ENCODE measurements at places on chromosomes 5 and 9. TPM values are rescaled to one million over a fixed set of nuclear protein-coding genes. Genes with fewer than 3 reads are reported as not detected.

The TNIP1 gene
- 61.6 TPM for polyA plus RNA-seq

- DNase-seq = no peak
These were observed 3.4 kb downstream of the PBX3 start for GRCh38 chr9:125750627-125751011.

- DNase-seq = peak; percentile 63
These were observed 656.5 kb downstream of the BNC2 start for GRCh38 chr9:16213781-16214515.

The CENPK gene
- polyA plus RNA-seq = 70.1 TPM

The SGCD gene
- polyA plus RNA-seq = 4.0 TPM

- DNase-seq = no peak
These were observed 258.7 kb upstream of the FBXL7 start for GRCh38 chr5:15241216-15241821.

The SEPTIN8 gene
- polyA plus RNA-seq = 84.6 TPM

GRCh38 chr5:173774271-173774761, 113.8 kb upstream of the CPEB4 start:
- DNase-seq = no peak

DNA sequence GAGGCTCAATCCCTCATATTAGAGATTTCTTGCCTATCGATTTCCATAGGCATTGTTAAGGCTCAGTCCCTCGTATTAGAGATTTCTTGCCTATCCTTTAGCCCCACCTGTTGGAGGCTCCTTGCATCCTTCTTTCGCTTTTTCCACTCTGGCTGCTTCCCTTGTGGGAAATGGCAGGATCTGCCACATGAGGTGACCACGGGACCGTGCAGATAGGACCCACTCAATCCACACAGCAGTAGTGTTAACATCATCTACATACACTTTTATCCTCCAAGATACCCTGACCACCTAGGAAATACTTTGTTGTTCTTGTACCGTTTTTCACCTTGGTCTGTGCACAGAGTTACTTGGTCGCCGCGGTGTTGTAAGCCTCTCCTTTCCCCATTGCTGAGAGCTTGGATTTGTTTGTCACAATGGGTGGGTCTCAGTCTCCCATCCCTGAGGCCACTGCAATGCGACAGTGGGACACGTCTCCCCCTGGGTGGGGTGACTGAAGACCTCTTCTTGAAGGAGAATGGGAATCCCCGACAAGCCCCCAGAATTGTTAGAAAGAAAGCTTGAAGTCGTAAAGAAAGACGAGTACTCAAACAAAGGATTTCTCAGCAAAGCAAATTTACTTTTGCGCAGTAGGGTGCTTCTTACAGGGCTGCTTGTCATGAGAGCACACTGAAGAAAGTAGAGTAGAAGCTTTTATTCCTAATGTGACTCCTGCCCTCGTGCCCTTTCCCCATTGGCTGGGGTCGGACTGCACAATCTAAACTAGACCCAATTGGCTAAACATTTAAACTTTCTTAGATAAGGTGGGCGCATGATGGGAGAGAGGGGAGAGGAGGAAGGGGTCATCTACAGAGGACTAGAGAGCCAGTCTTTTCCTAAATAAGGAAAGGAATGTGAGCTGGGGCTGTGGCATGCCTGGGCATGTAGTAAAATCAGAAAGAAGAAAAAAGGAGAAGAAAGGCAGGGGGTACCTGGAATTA, 19.8 kb downstream of the IFT74 start:
- DNase-seq = peak; percentile 12

DNA sequence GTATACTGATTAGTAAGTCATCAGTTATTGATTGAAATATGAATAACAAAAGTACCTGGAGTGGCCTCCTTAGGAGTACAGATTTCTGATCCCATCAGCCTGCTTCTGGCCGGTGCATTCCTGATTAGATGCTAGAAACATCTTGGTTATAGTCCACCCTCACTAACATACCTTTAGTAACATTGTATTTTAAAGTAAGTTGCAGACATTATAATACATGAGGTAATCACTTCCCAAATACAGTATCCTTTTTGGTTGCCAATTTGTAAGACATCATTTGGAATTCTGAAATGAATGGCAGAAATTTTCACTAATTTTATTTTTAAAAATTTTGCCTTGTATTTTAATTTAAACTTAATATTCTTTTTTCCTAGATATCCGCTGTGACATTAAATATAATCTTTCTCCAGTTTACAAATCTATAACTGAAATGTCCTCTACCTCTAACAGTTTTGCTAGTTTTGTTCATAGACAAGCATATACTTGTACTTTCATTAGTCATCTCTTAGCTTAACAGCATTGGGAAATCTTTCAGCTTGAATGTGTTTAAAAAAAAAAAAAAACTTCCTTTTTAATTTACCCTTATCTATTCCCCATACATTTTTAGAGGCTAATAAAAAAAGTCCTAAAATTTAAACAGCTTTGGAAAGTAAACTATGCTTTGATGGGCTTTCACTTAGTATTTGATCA, 178.9 kb downstream of the XRCC4 start:
- no peak for DNase-seq

DNA sequence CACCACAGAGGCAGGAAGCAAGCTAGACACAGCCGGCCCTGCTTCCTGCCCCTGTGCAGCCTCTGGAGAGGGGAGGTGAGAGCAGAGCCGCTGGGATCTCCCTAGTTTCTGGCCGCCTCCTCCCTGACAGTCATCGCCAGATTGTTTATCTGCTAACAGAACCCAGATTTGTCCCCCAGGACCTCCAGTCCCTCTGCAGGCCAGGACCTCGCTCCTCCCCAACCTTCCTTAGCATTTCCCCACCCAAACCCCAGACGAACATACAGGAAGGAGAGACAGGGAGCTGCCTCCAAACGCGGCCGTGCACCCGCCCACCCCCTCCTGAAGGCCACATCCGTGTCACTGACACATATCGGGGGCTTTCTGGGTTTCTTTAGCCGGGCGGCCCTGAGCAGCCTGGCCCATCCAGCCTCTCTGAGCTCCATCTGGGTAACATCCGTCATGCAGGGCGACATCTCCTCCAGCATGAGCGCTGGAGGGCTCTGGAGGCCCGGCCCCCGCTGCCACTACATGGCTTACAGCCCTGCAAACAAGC, 47.5 kb downstream of the DBH start:
- no peak for DNase-seq

The TYRP1 gene
- 1.4 TPM for polyA plus RNA-seq

DNA sequence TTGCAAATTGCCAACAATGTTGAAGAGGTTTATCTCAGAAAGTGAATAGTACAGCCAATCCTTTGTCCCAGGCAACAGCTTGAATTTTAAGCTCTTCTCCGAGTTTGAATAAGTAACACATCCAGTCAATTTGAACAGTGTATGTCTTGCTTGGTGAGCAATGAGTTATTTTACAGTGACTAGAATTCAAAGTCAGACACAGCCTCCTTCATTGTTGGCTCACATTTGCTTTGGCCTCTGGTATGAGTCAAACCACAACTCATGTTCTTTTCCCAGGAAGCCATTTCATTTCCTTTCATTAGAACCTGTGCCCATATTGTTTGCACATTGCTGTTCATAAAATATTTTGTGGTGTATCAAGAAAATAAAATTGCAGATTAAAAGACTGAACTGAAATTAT, 622.0 kb upstream of the DAB2 start:
- DNase-seq = no peak

The RGS14 gene
- 11.1 TPM for polyA plus RNA-seq

DNA sequence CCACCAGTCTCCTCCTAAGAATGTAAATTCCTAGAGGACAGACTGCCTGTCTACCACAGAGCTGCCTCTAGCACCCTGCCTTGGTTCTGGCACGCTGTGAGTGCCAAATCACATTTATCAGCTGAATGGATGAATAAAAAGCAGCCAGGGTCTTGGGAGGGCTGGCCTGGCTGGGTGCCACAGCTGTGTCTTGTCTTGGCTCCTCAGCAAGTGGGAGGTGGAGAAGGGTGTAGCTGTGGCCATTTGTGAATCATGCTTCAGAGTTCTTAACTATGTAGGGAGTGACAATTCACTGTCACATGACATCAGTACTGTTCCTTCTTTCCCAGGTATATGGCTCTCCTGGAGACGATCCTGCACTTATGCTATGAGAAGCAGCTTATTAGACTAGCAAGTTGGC, 70.6 kb downstream of the DCP2 start:
- DNase-seq = no peak

DNA sequence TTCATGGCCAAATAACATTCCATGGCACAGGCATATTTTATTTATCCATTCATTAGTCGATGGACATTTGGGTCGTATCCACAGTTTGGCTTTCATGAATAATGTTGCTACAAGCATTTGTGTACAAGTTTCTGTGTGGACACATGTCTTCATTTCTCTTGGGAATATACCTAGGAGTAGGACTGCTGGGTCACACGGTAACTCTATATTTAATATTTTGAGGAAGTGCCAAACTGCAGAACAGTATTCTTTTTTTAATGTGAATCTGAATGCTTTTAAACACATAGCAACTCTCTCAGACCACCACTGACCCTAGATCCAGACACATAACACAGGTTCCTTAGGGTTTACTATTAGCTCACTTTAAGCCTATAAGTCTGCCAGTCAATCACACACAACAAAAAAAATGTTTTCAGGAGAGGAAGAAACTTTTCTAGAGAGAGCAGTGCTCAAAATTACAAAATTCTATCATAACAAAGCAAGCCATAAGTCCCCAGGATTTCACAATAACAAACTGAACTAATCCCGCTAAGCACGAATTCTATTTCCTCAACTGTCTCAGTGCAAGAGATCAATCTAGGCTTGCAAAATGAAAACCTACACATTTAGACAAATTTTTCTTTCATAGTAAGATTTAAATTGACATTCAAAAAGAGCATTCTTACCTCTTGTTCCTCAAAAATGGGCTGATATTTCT, 41.8 kb upstream of the GABBR2 start:
- no peak for DNase-seq

Data from left kidney (tissue), 8 donors.